ENCODE measurements at places on chromosomes 4 and X. TPM values are rescaled to one million over a fixed set of nuclear protein-coding genes. Genes with fewer than 3 reads are reported as not detected.

- no peak overlapping the region for H3K4me3 ChIP-seq
- H3K27me3 ChIP-seq, result no peaks in the 10 kb centered on the region
- no peaks in the 10 kb centered on the region for H3K4me1 ChIP-seq
- DNase-seq, result no peak
- H3K36me3 ChIP-seq, result no peaks in the 10 kb centered on the region
Observed at GRCh38 chrX:124239324-124239723, 93.1 kb upstream of the TEX13D start.

GRCh38 chr4:156763511-156763910 lies 208.1 kb downstream of the PDGFC start:
- H3K27ac ChIP-seq, result no peak overlapping the region
- no peaks in the 10 kb centered on the region for H3K4me1 ChIP-seq
- DNase-seq, result no peak
- no peaks in the 10 kb centered on the region for H3K36me3 ChIP-seq
- no peak overlapping the region for H3K4me3 ChIP-seq

DNA sequence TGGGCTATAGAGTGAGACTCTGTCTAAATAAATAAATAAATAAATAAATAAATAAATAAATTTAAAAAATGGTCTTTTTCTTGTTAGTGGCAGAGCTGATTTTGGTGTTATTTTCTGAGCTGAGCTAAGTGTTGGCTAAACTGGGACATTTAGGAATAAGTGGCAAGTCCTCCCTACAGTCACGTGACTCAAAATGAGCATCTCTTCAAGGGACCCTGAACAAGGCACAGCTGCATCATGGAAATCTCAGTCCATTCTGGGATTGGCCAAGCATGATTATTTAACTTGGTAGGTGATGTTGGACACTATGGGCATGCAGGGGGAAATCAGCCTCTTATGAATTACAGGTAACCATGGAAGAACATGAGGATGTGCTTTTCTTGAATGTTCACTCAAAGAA lies 42.0 kb downstream of the HAND2 start:
- H3K36me3 ChIP-seq, result no peaks in the 10 kb centered on the region
- no peak overlapping the region for H3K4me3 ChIP-seq
- no peak for DNase-seq
- no peak overlapping the region for H3K27ac ChIP-seq
- no peaks in the 10 kb centered on the region for H3K27me3 ChIP-seq
- no peaks in the 10 kb centered on the region for H3K4me1 ChIP-seq

Gene ABLIM2
- 68.3 TPM for total RNA-seq

DNA sequence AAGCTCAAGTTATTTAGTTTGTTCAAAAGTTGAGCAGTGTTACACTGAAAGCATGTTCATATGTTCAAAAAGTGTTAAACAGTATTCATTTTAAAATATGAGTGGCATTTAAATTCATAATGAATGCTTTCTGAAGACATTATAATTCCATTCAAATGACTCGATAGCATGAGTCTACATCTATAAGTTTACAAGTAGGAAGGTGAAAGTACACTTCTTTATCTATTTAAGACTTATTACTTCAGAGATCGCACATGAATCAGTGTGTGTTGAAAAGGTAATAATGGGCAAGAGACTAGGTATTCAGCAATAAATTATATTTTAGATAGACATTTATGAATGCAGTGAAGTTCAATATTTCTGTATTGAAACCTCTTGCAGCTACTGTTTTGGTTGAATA lies 456.1 kb downstream of the GRXCR1 start:
- H3K27me3 ChIP-seq, result no peaks in the 10 kb centered on the region
- no peak for DNase-seq
- no peaks in the 10 kb centered on the region for H3K4me1 ChIP-seq
- H3K27ac ChIP-seq, result no peak overlapping the region
- no peak overlapping the region for H3K4me3 ChIP-seq

- H3K4me1 ChIP-seq, result peaks cover 17% of the 10 kb centered on the region
- H3K36me3 ChIP-seq, result peaks cover 2% of the 10 kb centered on the region
- no peaks in the 10 kb centered on the region for H3K27me3 ChIP-seq
- no peak overlapping the region for H3K4me3 ChIP-seq
- H3K27ac ChIP-seq, result no peak overlapping the region
- DNase-seq, result no peak
Observed at GRCh38 chr4:39950861-39951481, 26.7 kb downstream of the PDS5A start.

- peaks cover 13% of the 10 kb centered on the region for H3K27me3 ChIP-seq
- H3K36me3 ChIP-seq, result no peaks in the 10 kb centered on the region
- no peak overlapping the region for H3K4me3 ChIP-seq
Observed at GRCh38 chr4:146949559-146949958, 3.9 kb upstream of the TTC29 start.

DNA sequence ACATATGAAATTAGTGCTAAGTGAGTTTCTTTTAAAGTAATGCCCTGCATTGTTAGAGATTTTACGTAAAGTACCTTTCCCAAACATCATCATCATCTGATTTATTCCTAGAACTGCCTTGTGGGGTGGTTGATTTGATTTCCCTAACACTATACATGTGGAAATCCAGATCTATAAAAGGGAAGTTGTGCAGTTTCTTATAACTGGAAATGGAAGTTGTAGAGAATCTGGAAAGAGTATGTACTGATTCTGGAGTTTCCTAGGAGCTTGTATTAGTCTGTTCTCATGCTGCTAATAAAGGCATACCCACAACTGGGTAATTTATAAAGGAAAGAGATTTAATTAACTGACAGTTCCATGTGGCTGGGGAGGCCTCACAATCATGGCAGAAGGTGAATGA lies 47.9 kb downstream of the BMP2K start:
- H3K4me3 ChIP-seq, result no peak overlapping the region
- H3K27me3 ChIP-seq, result no peaks in the 10 kb centered on the region
- H3K36me3 ChIP-seq, result peaks cover 4% of the 10 kb centered on the region
- H3K27ac ChIP-seq, result no peak overlapping the region

GRCh38 chrX:79130857-79131256 lies 13.6 kb upstream of the GPR174 start:
- H3K36me3 ChIP-seq, result no peaks in the 10 kb centered on the region
- no peak for DNase-seq
- peaks cover 17% of the 10 kb centered on the region for H3K4me1 ChIP-seq
- H3K27ac ChIP-seq, result no peak overlapping the region

GRCh38 chrX:9581771-9582385 lies 117.0 kb downstream of the TBL1X start:
- no peaks in the 10 kb centered on the region for H3K27me3 ChIP-seq
- H3K4me1 ChIP-seq, result peaks cover 2% of the 10 kb centered on the region
- H3K4me3 ChIP-seq, result no peak overlapping the region
- H3K27ac ChIP-seq, result no peak overlapping the region

- no peak overlapping the region for H3K27ac ChIP-seq
- H3K4me1 ChIP-seq, result no peaks in the 10 kb centered on the region
- no peak for DNase-seq
- H3K36me3 ChIP-seq, result no peaks in the 10 kb centered on the region
Observed at GRCh38 chrX:41435708-41436107, 11.4 kb upstream of the NYX start.

GRCh38 chrX:46582966-46583365 lies 9.4 kb downstream of the CHST7 start:
- H3K27ac ChIP-seq, result no peak overlapping the region
- H3K27me3 ChIP-seq, result no peaks in the 10 kb centered on the region
- no peak for DNase-seq
- no peak overlapping the region for H3K4me3 ChIP-seq
- H3K36me3 ChIP-seq, result no peaks in the 10 kb centered on the region

Gene ATP11C
- 27.8 TPM for total RNA-seq

Gene DCAF4L1
- 0.19 TPM for total RNA-seq

DNA sequence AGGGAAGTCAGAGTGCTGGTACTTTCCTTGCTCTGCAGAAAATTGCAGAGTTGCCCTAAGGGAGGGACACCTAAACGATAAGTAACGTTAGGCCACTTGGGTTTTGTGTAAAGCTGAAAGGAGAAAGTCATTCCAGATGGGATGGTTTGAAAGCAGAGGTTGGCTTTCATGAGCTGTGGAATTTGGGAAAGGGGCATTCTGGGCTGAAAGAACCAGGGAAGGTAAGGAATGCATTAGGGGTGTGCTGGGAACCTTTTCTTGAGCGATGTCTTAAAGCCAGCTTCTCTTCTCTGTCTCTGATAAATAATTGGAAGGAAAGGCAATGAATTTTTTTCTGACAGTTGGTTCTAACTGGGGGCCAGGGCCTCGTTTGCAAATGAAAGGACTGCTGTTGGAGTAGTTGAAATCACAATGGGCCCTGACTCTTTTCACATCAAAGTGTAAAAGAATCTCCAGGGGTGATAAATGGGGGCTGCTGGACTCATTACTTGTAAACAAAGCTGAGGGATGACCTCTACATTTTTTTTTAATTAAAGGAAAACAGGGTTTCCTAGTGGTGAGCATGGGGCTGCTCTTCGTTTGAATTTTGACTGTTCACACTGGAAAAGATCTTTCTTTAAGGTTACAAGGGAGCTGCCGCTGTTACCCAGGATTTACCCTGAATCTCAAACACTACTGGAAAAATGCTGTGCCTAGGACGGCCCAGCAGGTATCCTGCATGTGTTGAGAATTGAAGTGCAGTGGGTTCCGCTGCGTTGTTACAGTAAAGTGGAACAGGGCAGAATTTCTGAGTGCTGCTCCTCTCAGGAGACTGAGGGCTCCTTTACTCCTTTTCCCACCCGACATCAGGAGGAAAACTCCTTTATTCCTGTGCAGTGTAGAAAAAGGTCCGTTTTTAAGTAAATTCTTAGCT lies 25.0 kb downstream of the AFF1 start:
- H3K4me3 ChIP-seq, result no peak overlapping the region
- H3K27me3 ChIP-seq, result no peaks in the 10 kb centered on the region

Gene MAMLD1
- total RNA-seq, result 1.8 TPM

Gene BST1
- 0.32 TPM for total RNA-seq

Gene ZNF141
- total RNA-seq, result 73.0 TPM

DNA sequence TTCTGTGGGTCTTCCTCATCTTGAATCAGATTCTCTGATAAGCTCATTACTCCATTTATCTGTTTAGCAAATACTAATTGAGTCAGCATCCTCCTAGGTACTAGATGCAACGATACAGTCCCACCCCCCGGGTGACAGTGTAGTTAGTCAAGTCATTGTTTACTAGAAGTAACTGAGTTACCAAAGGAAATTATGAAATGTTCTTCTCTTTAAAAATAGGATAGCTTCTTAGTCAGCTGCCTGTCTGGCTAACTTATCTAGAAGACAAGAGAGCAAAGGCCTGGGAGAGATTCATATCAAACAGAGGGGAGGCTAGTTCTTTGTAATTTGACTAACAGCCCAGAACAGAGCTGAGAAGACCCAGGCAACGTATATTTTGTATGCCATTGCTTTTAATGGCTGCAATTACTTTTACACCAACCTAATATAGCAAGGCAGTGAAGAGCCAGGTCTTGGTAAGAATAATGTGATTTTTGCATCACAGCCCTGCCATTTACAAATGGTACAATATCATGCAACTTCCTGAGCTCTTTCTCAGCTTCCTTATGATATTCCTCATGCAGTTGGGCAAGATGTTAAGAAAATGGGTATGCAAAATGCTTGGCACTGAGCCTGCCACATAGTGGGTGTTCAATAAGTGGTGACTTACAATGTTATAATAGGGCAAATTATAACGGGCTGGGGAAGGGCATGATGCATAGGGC lies 149.9 kb downstream of the CHIC2 start:
- no peak overlapping the region for H3K4me3 ChIP-seq
- no peaks in the 10 kb centered on the region for H3K36me3 ChIP-seq
- no peaks in the 10 kb centered on the region for H3K4me1 ChIP-seq
- no peak for DNase-seq
- H3K27ac ChIP-seq, result no peak overlapping the region

DNA sequence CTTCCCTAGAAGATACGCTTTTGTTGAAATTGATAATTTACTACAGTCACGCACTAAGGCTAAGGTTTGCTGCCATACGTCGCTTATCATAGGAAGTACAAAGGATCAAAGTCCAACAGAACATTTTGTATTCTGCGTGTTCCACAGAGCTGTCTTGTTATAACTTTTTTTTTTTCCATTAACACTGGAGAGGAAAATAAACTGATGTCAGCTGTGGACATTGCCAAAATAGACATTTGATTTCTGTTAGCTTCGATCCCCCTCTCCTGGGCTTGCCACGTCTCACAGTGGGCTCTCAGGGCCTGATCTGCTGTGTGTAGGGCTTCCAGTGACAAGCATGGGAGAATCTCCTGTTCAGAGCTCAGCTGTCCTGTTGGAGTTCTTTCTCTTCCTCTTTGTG lies 93.3 kb downstream of the SPATA18 start:
- H3K4me3 ChIP-seq, result no peak overlapping the region
- H3K4me1 ChIP-seq, result no peaks in the 10 kb centered on the region
- no peaks in the 10 kb centered on the region for H3K36me3 ChIP-seq
- DNase-seq, result no peak

Gene LAGE3
- 19.3 TPM for total RNA-seq

Gene MFAP3L
- 0.29 TPM for total RNA-seq

Gene VAMP7
- 19.7 TPM for total RNA-seq

GRCh38 chr4:81380437-81380836 lies 91.3 kb downstream of the RASGEF1B start:
- no peaks in the 10 kb centered on the region for H3K27me3 ChIP-seq
- H3K4me3 ChIP-seq, result no peak overlapping the region
- H3K4me1 ChIP-seq, result no peaks in the 10 kb centered on the region
- no peak for DNase-seq
- H3K27ac ChIP-seq, result no peak overlapping the region
- H3K36me3 ChIP-seq, result no peaks in the 10 kb centered on the region

Gene NLRP2B
- not detected for total RNA-seq

DNA sequence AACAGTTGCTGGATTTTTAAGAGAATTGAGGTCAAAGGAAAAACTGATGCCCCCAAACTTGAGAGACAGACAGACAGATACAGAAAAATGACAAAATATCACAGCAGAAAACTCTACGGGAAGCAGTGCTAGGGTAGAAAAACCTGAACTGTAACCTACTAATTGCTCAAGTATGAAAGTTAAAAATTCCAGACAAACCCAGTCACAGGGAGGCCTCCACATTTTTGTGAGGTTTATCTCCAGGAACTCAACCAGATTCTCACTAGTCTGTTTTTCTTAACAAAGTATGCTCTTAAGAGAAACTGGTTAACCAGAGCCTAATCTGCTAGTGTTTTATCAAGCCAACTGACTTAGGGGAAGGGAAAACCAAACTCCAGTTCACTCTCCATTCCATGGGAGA lies 19.9 kb upstream of the PPP3CA start:
- H3K27ac ChIP-seq, result no peak overlapping the region
- no peaks in the 10 kb centered on the region for H3K27me3 ChIP-seq

GRCh38 chr4:7652006-7652405 lies 217.3 kb upstream of the PSAPL1 start:
- H3K27me3 ChIP-seq, result no peaks in the 10 kb centered on the region
- no peaks in the 10 kb centered on the region for H3K4me1 ChIP-seq
- H3K36me3 ChIP-seq, result no peaks in the 10 kb centered on the region

- H3K27me3 ChIP-seq, result no peaks in the 10 kb centered on the region
- DNase-seq, result no peak
- no peaks in the 10 kb centered on the region for H3K4me1 ChIP-seq
- no peak overlapping the region for H3K4me3 ChIP-seq
- H3K27ac ChIP-seq, result no peak overlapping the region
- H3K36me3 ChIP-seq, result no peaks in the 10 kb centered on the region
Observed at GRCh38 chrX:28581522-28581921, 5.7 kb upstream of the IL1RAPL1 start.

All from B cell (primary cell).